ENCODE measurements at places on chromosomes 1 and 21. TPM values are rescaled to one million over a fixed set of nuclear protein-coding genes. Genes with fewer than 3 reads are reported as not detected.

Gene LIPI
- total RNA-seq: not detected

Gene SDC3
- 8.3 TPM for total RNA-seq

DNA sequence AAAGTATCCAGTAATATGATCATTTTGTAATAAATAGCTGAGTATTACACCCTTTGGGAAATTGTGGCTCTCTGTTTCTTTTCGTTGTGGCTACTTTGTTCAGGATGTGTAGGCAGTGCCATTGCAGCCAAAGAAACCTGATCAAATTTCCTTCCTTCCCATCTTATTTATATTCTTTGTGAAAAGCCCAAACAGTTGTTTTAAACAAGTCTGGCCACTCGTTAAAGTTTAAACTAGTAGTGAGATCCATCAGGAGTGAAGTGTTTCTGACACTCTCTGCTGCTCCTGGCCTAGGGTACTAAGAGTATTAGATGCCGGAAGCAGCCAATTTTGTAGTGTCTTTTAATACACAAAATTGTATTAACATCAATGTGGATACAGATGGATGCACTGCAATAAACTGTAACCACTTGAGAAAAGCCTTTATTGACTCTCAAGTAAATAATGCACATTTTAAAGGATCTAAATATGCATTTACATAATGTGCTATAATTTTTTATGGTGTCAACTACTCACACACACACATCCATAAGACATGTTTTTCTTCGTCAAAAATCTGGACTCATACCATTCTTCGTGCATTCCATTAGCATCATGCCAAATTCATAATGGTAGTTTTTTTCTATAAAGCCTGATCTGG is 317.9 kb downstream of the NFIA start:
- H3K27ac ChIP-seq: no peak overlapping the region
- no peak for DNase-seq
- H3K4me3 ChIP-seq: no peak overlapping the region

DNA sequence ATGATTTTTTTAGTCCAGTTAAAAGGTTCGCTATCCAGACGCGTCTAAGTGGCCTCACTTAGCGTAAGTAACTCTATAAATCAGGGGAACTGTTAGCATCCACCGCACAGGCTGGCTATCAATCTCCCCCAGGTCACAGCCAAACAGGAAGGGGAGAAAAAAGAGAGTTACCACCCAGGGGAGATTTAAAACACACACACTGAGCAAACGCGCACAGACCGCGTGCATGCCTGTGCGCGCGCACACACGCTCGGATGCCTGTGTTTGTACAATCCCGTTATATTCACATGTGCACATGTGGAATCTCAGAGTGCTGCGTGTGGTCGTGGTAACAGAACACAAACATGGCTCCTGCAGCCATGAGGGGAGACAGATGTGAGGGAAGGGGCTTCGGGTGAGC is 125.4 kb downstream of the CASZ1 start:
- H3K4me3 ChIP-seq: no peak overlapping the region
- H3K36me3 ChIP-seq: no peaks in the 10 kb centered on the region
- H3K27me3 ChIP-seq: no peaks in the 10 kb centered on the region
- DNase-seq: no peak

Gene C4BPA
- 0.67 TPM for total RNA-seq

Gene NTRK1
- total RNA-seq: not detected

Gene GJA8
- not detected for total RNA-seq

DNA sequence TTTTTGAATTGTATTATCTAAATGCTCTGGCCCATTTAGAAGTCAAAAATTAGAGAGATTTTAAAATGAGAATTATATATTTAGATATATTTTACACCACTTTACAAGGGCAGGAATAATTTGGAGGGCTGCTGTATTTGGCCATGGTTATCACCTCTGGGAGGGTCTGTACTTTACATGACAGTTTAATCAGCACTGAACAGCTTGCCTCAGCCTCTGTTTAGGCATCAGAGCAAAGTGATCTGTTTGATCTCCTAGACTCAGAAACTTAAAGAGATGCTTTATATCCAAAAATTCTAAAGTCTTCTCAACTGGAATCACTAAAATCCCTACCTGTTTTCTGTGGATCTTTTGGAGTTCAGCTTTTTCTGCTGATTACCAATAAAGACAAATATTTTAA is 5.4 kb upstream of the SPTA1 start:
- H3K4me1 ChIP-seq: no peaks in the 10 kb centered on the region
- H3K27me3 ChIP-seq: no peaks in the 10 kb centered on the region
- no peaks in the 10 kb centered on the region for H3K36me3 ChIP-seq

Measured in Peyer's patch (tissue), 4 donors.